ENCODE measurements at places on chromosomes 13 and 19.

- ATAC-seq = peak; percentile 86
These were observed 492 bp downstream of the TMEM147 start for GRCh38 chr19:35545855-35546381.

- ATAC-seq = no peak
These were observed 19.0 kb upstream of the ACOD1 start for GRCh38 chr13:76929320-76929719.

DNA sequence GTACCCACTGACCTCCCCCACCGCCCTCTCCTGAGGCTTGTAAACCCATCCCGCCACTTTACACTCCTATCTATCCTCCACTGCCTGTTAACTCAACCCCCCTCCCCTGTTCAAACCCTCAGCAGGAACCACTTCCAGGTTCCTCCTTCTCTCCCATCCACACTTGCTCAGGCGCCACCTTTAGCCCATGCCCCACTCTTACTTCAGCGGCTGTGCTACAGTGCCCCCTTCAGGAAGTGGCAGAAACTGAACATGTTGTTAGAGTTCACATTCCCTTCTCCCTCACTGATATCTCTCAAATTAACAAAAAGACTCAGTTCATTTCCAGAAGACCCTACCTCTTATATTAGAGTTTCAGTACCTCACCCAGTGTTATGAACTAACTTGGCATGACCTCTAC, 49.4 kb downstream of the ZNF91 start:
- no peak for ATAC-seq

- ATAC-seq = no peak
These were observed 14.0 kb upstream of the TMEM86B start for GRCh38 chr19:55242517-55242916.

- no peak for ATAC-seq
These were observed 66.3 kb downstream of the ARHGAP35 start for GRCh38 chr19:46927106-46927505.

GRCh38 chr13:109113427-109113826, 484.0 kb downstream of the MYO16 start:
- ATAC-seq = no peak

- no peak for ATAC-seq
These were observed 11.3 kb upstream of the UBL3 start for GRCh38 chr13:29861694-29862110.

GRCh38 chr19:38841787-38842438, 7.9 kb downstream of the HNRNPL start:
- no peak for ATAC-seq

DNA sequence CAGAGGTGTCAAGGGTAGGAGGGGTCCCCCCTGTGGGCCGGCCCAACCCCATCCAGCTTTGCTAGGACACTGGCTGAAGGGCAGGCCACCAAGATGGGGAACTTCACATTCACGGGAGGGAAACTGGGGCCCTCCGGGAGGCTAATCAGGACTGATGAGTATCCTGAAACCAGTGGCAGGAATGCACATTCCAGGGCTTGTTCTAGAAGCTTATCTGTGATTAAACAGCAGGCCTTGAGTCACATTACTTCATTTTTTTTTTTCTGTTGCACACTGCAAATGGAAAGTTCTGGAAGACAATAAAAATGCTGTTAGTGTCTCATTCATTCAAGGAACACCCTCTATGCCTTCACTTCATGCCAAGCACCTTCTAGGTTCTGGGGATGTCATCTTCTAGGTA, 15.5 kb upstream of the SIGLEC11 start:
- no peak for ATAC-seq

DNA sequence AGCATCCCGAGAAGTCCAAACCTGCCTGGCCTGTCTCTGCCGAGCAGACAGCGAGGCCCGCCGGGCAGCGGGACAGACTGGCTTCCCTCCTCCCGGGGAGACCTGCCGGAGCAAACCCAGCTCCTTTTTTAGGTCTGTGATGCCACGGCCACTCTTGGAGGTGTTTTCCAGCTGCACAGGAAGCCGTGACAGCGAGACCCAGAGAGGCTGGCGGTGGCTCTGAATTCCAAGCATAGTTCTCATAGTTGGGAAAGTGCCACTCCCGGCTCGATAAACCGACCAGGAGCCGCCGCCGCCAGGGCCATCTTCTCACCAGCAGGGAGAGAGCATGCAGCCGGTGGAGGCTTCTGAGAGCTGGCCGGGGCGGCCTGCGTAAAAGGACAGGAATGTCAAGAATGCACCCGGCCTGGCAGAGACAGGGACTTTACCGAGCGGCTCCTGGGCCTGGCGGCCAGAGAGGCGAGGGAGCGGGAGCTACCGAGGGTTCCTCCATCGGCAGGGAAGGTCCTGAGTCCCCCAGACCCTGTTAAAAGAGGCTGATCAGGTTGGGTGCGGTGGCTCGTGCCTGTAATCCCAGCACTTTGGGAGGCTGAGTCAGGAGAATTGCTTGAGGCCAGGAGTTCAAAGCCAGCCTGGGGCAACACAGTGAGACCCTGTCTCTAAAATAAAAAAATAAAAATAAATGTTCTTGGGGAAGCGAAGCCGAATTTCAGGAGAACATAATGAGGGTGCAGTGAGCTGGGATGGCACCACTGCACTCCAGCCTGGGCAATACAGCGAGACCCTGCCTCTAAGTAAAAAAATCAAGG, 64.9 kb downstream of the GADD45B start:
- no peak for ATAC-seq
